ENCODE measurements at places on chromosomes 2 and 18.

GRCh38 chr2:56018267-56018666, 94.7 kb upstream of the EFEMP1 start:
- no peak for DNase-seq

DNA sequence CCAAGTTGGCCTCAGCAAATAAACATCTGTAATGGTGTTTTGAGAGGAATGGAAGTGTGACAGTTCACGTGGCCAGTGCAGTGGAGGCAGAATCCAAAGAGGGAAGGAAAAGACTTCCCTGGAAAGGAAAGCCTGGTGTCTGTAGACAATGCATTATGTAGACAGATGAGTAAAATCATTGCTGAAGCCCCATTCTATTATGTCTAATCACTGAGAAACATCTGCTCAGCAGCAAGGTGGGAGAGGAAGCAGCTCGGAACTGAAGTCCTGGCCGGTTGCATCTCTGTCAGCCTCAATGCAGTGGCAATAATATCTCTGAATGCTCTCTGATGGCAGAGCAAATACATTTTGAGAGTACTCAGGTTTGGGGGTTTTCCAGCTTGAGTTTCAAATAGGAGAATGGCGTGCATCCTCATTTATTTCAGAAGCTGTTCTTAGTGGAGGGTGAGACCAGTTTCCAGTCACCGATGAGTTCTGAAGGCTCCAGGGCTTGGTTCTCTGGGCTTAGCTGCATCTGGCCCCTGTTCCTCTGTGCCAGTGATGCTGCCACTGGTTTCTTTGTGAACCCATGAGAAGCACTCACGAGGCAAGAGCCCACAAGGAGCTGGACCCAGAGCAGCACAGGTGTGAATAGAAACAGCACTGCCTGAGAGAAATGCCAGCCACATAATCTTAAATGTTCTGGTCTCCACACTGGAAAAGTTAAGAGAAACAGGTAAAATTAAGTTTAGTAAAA, 63.3 kb downstream of the RPIA start:
- no peak for DNase-seq

DNA sequence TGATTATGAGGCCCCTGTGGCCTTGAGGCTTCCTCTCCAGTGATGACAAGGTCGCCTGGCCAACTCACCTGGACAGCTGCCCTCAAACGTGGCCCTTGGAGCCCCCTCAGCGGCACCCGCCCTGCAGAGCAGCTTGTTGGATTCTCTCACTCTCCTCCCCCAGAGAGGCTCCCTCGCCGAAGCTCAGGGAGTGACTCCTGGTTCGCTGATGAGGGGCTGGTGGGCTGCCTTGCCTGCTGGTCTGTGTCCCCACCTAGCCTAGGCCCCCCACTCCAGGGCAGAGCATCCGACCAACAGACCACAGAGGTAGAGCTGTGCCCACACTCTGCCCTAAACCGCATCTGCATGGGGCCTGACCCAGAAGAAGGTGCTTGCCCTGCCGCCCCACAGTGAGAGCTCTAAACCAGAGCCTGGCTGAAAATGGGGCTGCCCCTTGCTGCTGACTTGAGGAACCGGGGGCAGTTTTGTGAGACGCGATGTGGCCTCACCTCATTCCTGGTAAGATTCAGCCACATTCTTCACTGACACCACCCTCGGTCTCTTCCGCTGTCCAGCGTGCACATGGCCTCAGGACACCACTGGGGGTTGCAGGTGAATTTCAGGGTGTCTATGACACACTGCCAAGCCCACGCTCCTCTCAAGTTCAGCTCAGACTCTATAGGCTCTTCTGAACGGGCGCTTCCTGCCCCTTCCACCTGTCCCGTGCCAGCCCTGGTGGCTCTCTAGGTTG, 131.6 kb downstream of the CABLES1 start:
- no peak for DNase-seq

GRCh38 chr2:24429197-24430074, 61.6 kb upstream of the NCOA1 start:
- DNase-seq = no peak

DNA sequence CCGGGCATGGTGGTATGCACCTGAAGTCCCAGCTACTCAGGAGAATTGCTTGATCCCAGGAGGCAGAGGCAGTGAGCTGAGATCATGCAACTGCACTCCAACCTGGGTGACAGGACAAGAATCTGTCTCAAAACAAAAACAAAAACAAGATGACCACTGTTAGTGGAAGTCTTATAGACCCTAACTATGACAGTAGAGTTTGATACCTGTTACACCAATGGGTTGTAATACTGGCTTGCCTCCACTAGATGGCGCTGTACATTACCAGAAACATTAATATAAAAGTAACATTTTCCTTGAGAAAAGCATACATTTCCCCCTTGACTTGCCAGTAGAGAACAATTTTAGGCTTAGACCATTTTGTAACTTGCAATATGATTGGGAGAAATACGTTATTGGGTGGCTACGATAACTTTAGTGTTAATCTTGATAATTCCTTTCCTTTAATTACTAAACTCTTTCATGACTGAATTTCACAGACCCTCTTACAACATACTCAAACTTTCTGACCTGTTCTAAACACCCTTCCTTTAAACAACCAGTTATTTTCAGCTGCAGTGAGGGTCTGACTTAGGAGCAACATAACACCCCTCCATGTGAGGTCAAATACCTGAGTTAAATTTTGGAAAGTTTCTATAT, 19.5 kb downstream of the SLC25A52 start:
- peak; percentile 70 for DNase-seq

DNA sequence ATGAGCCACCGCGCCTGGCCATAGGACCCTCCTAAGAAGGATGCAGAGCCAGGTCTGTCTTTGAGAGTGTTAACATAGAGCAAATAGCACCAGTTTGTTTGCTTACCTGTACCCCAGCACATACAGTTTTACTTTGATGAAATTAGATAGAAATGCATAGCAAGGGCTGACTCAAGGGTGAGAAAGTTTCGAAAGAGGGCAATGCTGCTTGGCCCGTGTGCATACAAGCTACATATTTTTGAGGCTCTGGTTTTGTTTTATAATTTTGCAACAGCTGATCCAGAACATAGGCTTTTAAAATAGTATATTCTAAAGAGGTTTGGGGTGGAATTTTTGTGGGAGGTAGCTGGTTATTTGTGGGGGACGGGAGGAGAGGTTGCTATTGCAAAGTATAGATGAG, 151.7 kb downstream of the MCFD2 start:
- no peak for DNase-seq

GRCh38 chr2:240301256-240301795, 134.1 kb upstream of the GPC1 start:
- no peak for DNase-seq

DNA sequence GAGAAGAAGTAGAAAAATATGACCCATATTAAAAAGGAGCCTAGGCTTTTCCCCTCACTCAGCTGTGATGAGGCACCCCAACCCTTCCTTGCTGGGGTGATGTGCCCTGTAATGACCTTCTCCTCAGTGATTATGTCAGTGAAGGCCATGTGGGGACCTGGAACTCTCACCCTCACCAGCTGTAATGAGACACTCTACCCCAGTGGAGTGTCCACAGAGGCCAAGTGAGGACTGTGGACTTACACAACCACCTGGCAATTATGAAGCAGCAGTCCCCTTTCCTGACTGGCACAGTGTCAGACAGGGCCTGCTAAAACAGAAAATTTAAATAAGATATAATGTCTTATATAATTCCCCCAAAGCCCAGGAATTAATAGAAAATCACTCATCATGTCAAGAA, 54.2 kb downstream of the SEMA4F start:
- no peak for DNase-seq

DNA sequence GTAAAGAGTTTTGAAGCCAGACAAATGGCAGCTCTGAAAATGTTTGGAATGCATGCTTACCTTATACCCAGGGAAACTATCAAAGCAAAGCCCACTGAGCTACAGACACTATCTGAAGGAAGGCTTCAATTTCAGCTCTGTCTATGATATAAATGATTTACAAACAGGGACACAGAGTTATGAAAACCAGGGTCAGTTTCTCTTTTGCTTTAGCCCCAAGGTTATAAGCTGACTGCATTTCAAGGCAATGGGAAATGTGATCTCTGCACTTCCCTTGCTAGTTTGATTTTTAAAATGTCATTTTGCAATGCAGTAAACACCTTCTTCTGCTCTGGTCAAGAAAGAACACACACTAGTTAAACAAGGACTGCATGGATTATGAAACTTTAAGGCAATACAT, 65.2 kb upstream of the CCDC195 start:
- DNase-seq = no peak

DNA sequence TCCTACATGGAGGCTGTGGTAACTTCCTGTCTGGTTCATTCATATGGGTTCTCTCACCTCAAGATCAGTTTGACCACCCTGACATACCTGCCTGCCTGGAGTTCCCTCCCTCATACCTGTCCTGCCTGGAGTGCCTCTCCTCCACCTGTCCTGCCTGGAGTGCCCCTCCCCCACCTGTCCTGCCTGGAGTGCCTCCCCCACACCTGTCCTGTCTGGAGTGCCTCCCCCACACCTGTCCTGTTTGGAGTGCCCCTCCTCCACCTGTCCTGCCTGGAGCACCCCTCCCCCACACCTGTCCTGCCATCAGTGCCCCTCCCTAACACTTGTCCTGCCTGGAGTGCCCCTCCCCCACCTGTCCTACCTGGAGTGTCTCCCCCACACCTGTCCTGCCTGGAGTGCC, 461.9 kb downstream of the PTPRM start:
- DNase-seq = no peak

GRCh38 chr18:23136326-23137096, 1.2 kb downstream of the CABLES1 start:
- no peak for DNase-seq

- no peak for DNase-seq
Measured at GRCh38 chr2:203690117-203690431, 16.4 kb upstream of the CD28 start.
